ENCODE measurements at places on chromosomes 13 and 19. TPM values are rescaled to one million over a fixed set of nuclear protein-coding genes. Genes with fewer than 3 reads are reported as not detected.

- no peak for ATAC-seq
Observed at GRCh38 chr13:43291287-43292060, 268.1 kb downstream of the DNAJC15 start.

- ATAC-seq = no peak
Observed at GRCh38 chr19:1591421-1592023, 1.1 kb downstream of the MBD3 start.

DNA sequence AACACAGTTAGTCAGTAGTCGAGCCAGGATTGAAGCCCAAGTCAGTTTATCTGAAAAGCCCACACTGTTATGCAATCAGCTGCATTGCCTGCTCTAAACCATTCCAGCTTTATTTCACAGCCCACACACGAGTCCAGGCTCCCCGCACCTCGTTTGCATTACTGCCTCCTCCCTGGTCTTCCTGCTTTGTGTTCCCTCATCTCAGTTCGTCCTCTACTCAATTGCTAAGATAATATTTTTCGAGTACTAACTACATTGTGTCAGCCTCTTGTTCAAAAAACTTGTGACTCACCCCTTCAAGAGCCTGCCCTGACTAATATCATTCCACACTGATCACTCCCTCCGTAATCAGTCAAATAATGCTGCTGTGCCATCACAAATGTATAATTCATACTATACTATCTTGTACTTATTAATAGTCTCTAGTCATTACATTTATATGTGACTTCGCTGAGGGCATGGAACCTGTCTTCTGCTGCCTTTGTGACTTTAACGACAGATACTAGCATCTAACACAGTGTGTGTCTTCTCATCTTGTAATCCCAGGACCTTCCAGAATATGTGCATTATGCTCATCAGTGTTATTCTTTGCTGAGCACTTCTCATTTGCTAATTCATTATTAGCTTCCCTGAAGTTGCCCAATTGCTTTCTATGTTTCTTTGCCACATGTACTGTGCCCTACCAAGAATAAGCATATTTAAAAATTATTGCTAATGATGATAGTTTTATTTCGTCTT, 26.2 kb upstream of the WDFY2 start:
- ATAC-seq = peak; percentile 43

GRCh38 chr13:95444006-95444730, 108.4 kb upstream of the CLDN10 start:
- ATAC-seq = no peak

Gene CXCL17
- total RNA-seq = not detected

Gene RXFP2
- total RNA-seq = not detected

Gene CYSLTR2
- total RNA-seq = 0.40 TPM

Gene ZNF585A
- total RNA-seq = 10.2 TPM
